ENCODE measurements at places on chromosomes 12 and 14.

DNA sequence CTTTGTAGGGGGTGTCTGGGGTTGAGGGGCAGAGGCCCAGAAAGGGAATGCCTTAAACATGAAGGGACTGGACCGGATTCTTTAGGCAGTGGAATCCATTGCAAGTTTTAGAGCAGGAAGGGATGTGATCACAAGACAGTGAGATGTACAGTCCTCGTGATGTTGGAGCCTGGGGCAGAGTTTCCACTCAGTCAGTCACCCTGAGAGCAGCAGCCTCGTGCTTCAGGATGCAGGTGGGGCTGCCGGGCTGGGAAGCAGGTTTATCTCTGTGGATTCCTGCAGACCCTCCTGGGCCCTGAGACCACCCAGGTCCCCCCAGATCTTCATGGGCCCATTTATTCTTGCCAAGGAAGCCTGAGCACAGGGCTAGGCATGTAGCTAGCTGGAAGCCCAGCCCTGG lies 38.5 kb downstream of the RIN3 start:
- DNase-seq = no peak

GRCh38 chr12:108955225-108955835 lies 65.5 kb downstream of the SVOP start:
- no peak for DNase-seq

DNA sequence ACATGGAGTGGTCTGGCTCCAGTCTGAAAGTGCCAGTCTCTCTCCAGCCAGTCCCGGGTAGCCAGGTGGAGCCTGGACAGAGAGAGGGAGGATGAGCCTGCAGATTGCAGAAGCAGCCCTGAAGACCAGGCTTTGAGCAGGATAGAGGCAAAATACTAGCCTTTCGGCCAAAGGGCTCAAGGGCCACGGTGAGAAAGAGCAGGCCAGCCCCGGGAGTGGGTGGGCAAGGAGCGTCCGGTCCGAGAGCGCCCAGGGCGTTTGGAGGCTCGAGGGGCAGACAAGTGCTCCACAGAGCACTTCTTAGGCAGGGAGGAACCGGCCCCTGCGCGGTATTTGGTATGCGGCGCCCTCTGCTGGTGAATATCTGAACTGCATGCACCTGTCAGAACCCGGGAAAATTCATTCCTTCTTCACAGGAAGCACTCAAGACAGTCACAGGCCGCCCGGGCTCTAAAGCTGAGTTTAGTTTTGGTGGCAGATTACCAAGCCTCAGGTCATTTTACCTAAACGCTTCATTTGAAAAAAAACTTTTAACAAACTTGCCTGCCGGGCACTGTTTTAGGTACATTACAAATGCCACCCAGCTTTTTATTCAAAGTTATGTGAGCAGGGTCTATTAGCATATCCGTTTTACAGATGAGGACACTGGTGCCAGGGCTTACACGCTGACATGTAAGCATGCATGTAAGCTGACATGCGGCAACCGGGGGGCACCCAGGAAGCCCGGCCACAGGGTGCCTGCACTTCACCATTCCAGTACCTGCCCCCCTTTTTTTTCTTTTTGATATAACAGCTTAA lies 21.0 kb upstream of the PSMC1 start:
- DNase-seq = peak; percentile 30

- DNase-seq = no peak
Measured at GRCh38 chr14:104431351-104431928, 148.1 kb upstream of the C14orf180 start.

DNA sequence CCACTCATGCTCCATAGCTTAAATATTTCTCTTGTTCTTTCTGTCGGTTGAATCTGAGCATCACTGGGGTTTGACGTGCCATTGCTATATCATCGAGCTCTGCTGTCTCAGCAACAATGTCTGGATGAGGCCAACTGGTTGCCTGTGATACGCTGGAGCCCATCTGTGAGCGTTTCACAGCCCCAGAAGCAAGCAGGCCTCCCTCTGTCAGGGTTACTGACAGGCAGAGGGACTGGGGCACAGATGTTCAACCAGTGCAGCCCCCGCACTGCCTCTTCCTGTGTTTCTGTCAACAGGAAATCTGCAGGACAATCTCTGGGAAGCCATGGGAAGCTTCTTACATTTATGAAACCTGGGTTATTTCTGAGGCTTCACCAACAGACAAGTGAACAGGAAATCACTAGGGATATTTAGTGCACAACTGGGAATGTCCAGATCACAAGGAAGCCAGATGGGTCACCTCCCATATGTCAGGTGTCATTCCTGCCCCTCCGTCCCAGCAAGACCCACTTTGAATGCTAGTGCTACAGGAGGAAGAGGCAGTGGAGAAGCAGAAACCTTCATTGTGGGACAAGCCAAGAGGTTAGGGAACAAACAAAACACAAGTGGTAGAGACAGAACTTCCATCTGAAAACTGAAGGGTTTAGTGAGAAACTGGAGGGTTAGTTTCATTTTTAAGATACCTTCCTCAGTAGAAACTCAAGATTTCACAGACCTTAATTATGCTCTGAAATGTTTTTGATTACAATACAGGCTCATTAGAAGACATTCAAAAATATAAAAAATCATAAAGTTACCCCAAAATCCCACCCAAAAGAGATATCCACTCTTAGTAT lies 24.1 kb downstream of the DMAC2L start:
- DNase-seq = no peak

GRCh38 chr14:70770490-70770889 lies 38.8 kb downstream of the MAP3K9 start:
- no peak for DNase-seq

- no peak for DNase-seq
Measured at GRCh38 chr12:18643681-18644080, 94.1 kb downstream of the PLCZ1 start.

DNA sequence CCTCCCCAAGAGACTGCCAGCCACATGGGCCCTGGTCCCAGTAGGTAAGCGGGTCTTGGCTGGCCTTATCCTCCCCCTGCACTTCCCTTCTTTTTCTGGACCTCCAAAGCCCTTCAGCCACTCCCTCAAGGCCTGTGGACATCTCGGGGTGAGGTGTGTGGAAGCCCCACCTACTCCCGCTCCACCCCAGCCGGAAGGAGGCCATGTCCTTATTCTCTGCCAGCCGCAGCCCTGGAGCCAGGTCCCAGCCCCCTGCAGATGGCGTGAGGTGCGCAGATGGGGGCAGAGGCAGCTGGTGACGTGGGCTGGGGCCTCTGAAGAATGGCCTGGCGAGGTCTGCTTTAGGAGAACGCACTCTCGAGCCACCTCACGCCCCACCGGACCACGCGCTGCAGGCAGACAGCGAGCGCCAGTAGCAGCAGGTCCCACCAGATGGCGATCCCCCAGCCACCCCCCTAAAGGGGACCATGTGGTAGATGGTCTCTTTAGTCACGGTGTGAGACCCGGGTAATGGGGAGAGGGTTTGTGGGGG lies 167.1 kb downstream of the TSPAN9 start:
- no peak for DNase-seq

DNA sequence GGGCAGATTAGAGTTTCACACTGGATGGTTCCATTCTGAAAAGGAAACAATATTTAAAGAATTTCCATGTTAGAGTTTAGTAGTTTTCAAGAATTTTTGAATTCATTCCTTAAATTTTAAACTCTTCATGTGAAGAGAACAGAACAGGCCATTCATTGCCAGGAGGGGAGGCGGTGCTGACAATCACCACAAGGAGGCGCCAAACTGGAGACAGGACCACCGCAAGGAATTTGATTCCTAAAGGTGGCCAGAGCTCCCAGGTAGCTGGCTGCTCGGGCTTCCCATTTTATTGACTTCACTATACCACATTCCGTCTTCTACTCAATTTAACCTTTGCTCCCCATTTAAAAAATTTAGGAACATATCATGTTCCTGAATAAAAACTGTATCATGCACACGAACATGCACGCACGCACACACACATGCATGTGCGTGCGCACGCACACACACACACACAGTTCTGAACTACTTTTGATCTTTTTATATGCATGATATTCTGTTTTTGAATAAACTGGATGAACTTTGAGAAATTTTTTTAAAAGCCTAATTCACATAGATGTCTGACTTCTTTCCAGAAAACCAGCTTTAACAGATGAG lies 101.2 kb downstream of the NELL2 start:
- DNase-seq = peak; percentile 36

Measured in activated CD8-positive, alpha-beta memory T cell treated with anti-CD3 and anti-CD28 coated beads for 4 hours (primary cell).